ENCODE measurements at places on chromosomes 3 and 15.

DNA sequence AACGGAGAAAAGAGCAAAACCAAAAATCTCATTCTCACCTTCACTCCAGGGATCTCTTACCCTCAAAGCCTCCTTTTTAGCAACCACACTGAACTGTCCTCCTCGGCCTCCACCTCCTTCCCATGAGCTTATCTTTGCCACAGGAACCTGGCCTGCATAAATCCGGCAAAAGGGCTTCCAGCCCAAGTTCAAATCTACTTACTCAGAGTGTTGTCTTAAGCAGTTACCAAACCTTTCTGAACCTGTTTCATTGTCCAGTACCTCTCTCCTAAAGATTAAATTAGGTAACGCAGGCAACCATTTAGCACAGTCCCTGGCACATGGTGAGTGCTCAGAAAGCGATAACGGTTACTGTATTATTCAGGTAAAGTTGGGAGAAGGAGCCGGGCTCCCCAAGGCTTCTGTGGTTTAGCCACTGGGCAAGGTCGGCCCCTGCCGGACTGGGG is 777 bp downstream of the CIB1 start:
- no peak for DNase-seq

GRCh38 chr3:33071946-33072345 is 25.0 kb downstream of the GLB1 start:
- DNase-seq, result no peak

- peak; percentile 29 for DNase-seq
Observed at GRCh38 chr3:9067352-9067975, 104.2 kb upstream of the RAD18 start.

DNA sequence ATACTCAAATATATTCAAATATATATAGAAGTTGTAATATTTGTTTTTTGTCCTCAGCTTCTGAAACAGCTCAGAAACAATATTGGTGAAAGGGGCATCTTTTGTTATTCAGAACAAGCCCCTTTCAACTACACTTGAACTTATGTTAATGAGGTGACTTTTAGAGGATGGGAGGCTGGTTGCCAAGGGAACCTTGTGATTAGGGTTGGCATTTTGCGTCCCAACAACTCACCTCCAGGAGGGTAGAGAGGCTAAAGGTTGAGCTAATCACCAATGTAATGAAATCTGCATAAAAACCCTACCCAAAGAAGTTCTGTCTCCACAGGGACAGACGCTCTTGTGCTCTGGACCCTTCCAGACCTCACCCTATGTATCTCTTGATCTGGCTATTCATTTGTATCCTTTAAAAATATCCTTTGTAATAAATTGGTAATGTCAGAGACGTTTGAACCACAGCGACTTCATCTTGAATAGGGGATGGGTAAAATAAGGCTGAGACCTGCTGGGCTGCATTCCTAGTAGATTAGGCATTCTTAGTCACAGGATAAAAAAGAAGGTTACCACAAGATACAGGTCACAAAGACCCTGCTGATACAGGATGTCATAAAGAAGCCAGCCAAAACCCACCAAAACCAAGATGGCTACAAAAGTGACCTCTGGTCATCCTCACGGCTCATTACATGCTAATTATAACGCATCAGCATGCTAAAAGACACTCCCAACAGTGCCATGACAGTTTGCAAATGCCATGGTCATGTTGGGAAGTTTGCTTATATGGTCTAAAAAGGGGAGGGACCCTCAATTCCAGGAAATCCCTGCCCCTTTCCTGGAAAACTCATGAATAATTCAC is 111.1 kb downstream of the FMN1 start:
- no peak for DNase-seq

- no peak for DNase-seq
Observed at GRCh38 chr3:138340511-138340910, 7.9 kb upstream of the MRAS start.

GRCh38 chr15:69140306-69140705 is 20.1 kb upstream of the GLCE start:
- DNase-seq, result no peak

GRCh38 chr3:13505147-13506130 is 25.3 kb downstream of the HDAC11 start:
- no peak for DNase-seq

GRCh38 chr3:51975852-51976549 is 1.1 kb downstream of the ABHD14A start:
- DNase-seq, result no peak

- no peak for DNase-seq
Observed at GRCh38 chr3:193564012-193564411, 9.3 kb upstream of the ATP13A4 start.

- DNase-seq, result no peak
Observed at GRCh38 chr15:52076889-52077781, 35.4 kb downstream of the BCL2L10 start.

GRCh38 chr3:129529436-129530210 is 1.2 kb downstream of the RHO start:
- no peak for DNase-seq

DNA sequence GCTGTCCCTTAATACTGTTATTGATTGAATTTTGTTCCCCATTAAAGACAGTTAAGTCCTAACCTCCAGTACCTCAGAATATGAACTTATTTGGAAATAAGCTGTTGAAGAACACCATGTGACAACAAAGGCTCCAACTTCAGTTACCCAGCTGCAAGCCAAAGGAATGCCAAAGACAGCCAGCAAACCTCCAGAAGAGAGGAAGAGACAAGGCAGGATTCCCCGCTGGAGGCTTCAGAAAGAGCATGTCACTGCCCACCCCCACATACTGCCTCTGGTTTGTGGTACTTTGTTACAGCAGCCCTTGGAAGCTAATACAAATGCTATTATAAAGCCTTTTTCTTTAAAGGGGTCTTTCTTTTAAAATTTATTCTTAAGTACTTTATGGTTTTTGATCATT is 18.4 kb upstream of the NEK10 start:
- DNase-seq, result no peak

- DNase-seq, result no peak
Observed at GRCh38 chr3:77147836-77148578, 108.1 kb downstream of the ROBO2 start.

GRCh38 chr3:119291062-119291700 is 3.0 kb upstream of the ARHGAP31 start:
- no peak for DNase-seq

DNA sequence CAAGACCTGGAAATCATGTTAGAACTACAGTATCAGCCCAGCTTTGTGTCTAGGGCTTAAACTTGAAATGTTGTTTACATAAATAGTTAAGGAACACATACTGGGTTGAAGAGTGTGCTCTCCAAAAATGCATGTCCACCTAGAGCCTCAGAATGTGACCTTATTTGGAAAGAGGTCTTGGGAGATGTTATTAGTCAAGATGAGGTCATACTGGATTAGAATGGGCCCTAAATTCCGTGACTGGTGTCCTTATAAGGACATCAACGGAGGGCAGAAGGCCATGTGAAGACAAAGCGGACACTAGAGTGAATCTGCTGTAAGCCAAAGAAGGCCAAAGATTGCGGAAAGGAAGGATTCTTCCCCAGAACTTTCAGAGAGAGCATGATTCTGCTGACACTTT is 759.2 kb upstream of the CFAP20DC start:
- DNase-seq, result no peak

- DNase-seq, result no peak
Observed at GRCh38 chr3:69411346-69411745, 25.5 kb upstream of the FRMD4B start.

DNA sequence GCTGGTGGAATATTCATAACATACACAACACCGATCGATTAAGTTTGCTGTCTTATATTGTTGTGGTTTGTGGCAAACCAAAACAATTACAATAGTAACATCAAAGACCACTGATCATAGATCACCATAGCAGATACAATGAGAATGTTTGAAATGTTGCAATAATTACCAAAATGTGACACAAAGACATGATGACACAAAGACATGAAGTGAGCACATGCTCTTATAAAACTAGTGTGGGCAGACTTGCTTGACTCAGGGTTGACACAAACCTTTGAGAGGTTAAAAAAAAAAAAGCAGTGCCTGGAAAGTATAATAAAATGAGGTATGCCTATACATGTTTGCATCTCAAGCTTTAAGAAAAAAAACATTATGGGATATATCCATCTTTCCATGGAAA is 130.3 kb downstream of the NR1I2 start:
- DNase-seq, result no peak

DNA sequence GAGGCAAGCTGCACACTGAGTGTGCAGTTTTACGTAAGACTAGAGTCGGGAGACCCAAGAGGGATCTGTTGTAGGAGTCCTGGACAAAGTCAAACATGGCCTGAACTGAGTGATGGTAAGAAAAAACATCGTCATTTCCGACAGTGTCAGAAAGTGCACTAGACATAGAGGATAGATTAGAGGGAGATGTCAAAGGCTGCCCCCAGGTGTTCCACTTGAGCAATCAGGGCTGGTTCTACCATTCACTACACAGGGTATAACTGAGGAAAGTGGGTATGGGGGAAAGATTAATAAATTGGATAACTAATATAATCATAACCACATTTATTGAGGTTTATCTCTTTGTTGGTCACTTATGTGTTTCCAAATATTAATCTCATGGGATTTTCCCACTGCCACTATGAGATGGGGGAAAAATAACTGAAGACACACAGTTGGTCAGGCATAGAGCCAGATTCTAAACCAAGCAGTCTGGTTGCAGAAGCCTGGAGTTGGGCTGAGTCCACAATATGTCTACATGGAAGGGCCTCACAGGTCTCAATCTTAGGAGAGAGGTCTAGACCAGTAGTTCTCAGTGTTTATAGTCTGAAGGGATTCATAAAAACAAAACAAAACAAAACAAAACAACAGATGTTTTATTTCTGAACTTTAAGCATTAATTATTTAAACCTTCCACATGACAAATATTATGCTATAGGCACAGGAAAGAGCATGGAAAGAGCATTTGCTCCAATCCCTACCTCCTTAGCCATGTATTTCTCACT is 766.5 kb downstream of the NTRK3 start:
- DNase-seq, result no peak

DNA sequence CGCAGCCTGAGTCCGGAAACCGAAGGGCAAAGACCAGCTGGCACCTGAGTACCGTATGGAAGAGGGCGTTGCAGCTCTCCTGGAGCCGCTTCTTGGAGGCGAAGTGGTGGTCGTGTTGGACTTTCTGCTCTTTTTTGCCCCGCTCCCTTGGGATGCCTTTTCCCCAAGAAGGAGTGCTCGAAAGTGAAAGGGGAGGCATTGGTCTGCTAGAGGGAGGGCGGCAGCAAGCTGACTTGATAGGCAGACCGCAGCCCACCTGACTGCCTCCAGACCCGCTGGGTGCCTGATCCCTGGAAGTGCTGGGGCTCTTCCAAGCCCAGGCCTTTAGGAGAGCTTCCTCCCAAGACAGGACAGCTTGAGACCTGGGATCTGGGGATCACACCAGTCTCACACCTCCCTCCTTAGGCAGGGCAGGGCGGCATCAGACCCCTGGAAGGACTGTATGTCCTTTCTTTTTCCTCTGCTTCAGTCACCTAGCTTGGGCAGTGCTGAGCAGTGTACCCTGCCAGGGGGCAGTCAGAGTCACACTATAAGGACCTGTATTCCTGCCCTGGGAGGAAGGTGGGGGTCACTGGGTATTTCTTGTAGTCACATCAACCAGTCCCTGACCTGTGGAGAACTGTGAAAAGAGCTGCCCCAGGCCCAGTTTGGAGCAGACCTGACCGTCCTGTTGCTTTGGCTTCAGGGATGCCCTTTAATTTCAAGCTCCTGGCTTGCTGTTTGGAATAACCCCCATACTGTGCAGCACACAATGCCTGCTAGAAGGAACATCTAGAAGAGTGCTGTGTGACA is 2.1 kb downstream of the ACVR2B start:
- DNase-seq, result no peak

DNA sequence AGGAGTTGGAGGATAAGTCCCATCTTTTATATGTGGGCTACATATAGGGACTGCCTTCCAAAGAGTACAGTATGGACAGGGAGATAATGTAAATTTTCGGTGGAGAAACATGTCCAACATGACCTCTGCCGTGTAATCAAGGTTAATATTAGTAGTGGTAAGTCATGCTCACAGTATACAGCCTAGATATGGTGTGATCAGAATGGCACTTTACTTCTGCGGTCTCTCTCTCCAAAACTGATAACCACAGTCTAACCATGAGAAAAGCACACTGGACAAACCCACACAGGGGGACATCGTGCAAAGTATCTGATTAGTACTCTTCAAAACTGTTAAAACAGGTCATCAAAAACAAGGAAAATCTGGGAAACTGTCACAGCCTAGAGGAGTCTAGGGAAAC is 66.6 kb upstream of the PLCL2 start:
- no peak for DNase-seq

DNA sequence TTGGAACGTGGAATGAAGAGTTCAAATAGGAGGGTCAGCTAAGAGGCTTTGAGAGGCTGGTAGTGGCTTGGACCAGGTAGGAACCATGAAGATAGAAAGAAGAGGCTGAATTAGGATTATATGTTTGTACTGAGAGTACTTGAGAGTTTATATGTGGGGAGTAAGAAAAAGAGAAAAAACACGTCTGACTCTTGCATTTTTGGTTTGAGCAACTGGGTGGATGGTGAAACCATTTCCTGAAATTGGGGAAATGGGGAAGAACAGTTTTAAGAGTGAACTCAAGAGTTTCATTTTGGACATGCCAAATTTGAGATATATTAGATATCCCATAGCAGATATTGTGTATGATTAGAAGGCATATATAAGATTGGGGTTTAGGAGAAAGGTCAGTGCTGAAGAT is 92.9 kb upstream of the TNIK start:
- no peak for DNase-seq

DNA sequence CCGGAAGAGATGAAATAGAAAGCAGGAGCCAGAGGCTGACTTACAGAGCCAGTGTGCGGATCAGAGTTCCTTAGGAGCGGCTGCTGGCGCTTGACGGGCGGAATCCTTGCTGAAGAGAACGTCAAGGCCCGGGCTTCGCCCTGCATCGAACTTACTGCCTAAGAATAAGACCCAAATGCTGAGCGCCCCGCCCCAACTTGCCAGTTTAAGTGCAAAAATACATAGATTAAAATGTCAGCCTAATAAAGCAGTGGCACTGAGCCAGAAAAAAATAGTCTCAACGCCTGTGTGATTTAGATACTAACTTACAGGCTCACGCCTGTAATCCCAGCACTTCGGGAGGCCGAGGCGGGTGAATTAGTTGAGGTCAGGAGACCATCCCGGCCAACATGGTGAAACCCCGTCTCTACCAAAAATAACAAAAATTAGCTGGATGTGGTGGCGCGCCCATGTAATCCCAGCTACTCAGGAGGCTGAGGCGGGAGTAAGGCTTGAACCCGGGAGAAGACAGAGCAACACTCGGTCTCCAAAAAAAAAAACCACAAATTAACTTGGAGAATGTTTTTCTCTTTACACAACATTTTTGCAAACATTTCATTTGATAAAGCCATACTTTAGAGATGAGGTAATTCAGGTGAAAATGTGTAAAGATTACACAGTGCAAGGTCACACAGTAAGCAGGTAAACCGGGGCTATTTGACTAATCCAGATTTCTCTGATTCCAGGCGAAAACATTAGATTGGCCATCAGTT is 1.2 kb upstream of the UBP1 start:
- no peak for DNase-seq

- no peak for DNase-seq
Observed at GRCh38 chr3:23671851-23672589, 133.7 kb upstream of the UBE2E1 start.

- DNase-seq, result peak; percentile 2
Observed at GRCh38 chr3:194344012-194344411, 7.1 kb downstream of the CPN2 start.
